ENCODE measurements at places on chromosomes 5 and 9.

- no peak for DNase-seq
Observed at GRCh38 chr5:132363431-132364112, 5.9 kb upstream of the SLC22A5 start.

DNA sequence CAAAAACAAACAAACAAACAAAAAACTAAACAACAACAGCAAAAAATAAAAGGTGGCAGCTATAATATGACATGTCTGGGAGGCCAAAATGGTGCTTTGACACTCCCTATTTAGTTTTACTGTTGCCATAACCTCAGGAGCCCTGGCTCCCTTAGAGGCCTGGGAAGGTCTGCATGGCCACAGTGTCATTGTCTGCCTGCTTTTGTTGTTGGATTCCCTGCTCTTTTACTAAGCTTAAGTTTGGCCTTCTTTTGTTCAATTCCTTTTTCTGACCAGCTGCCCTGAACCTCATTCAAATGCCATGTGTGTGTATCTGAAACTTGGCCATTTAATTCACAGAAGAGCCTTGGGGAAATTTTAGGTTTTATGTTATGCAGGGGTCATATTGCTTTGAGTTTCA is 458.2 kb downstream of the TMEM232 start:
- DNase-seq = no peak

DNA sequence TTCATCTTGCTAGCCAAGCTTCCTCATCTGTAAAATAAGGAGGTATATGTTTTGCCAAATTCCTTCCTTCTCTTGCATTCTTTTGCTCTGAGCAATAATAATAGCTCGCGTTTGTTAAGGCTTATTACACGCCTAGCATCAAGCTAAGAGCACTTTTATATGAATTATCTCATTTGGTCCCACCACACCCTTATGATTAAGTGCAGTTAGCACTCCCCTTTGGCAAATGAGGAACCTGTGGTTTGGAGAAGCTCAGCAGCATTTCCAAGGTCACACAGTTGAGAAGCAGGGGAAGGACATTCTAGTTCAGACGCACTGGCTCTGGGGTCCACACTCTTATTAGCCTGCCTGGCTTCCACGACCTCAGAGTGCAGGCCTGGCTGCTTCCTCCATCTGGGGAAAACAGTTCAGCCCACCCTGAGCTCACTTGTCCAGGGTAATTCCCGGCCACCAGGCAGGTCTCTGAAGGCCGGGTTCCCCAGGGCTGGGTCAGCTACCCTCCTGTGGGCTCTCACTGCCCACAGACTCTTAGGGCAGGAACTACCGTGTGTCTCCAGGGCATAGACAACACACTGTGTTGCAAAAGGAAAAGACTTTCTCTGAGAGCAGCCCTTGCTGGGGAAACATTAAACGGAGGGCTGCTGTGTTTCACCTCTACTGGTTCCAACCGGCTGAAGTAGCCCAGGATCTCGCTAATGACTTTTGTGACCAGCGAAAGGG is 9.9 kb upstream of the FBP1 start:
- no peak for DNase-seq

DNA sequence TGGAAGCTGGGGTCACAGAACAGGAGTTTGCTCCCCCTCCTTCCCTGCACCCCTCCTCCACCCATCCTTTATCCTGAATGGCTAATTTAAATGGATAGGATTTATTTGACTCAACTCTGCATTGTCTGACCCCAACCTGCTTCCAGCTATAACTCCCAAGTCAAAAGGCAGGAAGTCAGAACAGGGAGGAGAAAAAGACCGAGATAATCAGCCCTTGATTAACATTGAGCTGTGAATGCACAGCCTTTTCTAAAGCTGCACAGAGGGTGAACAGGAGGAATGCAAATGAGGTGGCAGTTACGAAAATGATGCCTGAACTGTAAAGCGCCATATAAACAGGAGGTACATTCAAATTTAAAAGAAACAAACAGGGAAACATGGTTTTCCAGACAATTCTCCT is 152.8 kb downstream of the SPOCK1 start:
- no peak for DNase-seq

DNA sequence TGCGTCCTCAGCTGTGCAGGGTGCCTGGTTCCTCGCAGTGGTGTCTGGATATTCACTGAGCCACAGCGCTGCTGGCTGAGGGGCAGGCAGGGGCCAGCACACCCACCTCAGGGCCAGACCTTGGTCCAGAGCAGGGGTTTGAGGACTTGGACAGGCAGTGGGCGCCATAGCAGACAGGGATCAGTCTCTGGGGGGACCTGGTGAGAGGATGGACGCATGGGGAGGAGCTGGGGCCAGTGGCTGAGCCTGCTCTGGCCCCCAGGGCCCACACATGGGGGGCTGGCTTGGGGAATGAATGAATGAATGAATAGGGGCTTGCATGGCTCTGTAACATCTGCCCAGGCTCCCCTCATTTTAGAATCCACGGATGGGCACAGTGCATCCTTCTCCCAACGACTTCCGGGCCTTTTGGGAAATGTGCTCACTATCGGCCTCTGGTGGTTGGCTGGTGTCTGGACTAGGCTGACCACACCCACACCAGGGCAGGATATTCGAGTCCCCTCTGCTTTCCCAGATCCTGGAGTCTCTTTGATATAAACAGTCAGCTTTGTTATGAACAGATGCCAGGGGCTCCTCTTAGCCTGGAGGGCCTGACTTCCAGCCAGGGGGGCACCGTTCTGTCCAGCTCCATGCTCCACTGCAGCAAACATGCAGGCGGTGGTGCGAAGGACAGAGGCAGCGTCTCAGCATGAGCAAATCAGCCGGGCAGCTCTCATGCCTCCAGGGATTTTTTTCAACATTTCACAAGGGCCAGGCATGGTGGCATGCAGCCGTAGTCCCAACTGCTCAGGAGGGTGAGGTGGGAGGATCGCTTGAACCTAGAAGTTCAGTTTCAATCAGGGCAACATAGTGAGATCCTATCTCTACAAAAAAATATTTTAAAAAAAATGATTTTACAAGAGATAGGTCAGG is 62.6 kb downstream of the NEK6 start:
- no peak for DNase-seq

GRCh38 chr5:63145167-63145566 is 566.5 kb downstream of the LRRC70 start:
- DNase-seq = no peak

- DNase-seq = no peak
Observed at GRCh38 chr9:12815888-12816287, 41.1 kb downstream of the LURAP1L start.

- no peak for DNase-seq
Observed at GRCh38 chr9:35728041-35728971, 3.7 kb downstream of the TLN1 start.

DNA sequence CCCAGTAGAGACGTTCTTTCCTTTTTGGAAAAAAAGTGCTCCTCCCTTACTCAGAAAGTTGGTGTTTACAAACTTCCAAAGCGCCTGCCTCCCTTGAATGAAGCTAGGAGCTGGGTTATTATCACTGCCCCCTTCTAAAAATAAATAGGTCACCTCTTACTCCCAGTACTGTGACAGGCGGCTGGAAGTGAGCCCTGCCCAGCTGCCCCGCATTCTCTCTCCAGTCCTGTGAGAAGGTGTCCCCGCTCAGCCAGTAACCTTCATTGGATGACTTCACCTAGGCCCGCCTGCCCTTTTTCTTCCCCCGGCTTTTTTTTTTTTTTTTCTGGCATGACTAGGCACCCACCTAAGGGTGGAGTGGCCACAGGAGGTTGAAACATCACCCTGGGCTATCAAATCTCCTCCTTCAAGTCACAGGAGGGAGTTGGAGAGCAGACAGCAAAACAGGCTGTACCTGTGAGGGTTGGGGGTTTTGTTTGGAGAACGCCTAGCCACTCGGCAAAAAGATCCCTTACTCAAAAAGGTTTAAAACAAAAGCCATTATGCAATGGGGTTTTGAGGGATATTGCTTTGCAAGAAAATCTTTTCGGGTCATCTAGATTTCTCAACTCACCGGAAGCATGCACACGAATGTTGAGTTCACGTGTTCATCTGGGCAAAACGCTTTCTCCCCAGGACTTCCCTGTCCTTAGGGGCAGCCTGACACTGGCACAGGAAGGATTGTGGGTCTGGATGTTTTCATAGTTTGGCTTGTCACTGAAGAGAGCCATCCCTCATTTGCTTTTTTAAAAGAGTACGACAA is 43.3 kb upstream of the ZNF622 start:
- DNase-seq = no peak

GRCh38 chr5:173581408-173582215 is 34.8 kb downstream of the BOD1 start:
- no peak for DNase-seq

GRCh38 chr5:72634444-72634843 is 127.2 kb upstream of the ZNF366 start:
- DNase-seq = no peak

DNA sequence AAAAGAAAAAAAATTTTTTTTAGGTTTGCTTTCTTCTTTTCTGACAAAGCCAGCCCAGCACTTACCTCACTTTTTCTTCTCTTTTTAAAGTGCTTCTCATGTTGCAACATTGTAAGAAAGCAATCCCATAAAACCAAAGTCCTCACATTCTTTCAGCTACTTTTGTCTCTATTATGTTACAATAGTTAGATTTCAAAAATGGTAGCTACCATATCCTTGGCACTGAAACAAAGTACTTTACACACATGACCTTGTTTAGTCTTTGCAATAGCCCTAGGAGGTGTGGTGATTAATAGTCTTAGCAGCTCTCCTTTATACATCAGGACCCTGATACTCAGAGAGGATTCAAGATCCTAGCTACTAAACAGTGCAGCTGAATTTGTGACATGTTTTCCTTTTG is 23.5 kb upstream of the CARTPT start:
- no peak for DNase-seq

- no peak for DNase-seq
Observed at GRCh38 chr5:143629871-143630659, 181.9 kb upstream of the HMHB1 start.

DNA sequence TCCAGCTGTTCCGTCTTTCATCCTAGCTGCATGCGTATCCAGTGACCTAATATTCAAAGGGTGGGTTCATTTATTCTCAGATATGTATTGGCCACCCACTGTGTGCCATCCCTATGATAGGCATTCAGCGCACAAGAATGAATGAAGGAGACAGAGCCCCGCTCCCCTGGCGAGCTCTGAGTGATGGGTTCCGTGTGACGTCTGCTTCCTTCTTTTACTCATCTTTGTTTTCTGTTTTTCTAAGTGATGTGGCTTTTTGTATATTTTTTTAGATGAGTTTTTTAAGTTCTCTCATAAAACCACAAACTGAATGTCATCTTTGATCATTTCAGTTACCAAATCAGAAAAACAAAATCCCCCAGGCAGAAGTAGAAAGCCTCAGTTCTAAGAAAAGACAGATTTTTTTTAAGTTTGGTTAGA is 168.3 kb upstream of the OTULINL start:
- DNase-seq = no peak

- no peak for DNase-seq
Observed at GRCh38 chr9:71079451-71079850, 42.0 kb downstream of the TRPM3 start.

GRCh38 chr9:113499153-113499875 is 35.8 kb downstream of the RGS3 start:
- no peak for DNase-seq

- DNase-seq = no peak
Observed at GRCh38 chr9:69578026-69578425, 94.1 kb downstream of the APBA1 start.

DNA sequence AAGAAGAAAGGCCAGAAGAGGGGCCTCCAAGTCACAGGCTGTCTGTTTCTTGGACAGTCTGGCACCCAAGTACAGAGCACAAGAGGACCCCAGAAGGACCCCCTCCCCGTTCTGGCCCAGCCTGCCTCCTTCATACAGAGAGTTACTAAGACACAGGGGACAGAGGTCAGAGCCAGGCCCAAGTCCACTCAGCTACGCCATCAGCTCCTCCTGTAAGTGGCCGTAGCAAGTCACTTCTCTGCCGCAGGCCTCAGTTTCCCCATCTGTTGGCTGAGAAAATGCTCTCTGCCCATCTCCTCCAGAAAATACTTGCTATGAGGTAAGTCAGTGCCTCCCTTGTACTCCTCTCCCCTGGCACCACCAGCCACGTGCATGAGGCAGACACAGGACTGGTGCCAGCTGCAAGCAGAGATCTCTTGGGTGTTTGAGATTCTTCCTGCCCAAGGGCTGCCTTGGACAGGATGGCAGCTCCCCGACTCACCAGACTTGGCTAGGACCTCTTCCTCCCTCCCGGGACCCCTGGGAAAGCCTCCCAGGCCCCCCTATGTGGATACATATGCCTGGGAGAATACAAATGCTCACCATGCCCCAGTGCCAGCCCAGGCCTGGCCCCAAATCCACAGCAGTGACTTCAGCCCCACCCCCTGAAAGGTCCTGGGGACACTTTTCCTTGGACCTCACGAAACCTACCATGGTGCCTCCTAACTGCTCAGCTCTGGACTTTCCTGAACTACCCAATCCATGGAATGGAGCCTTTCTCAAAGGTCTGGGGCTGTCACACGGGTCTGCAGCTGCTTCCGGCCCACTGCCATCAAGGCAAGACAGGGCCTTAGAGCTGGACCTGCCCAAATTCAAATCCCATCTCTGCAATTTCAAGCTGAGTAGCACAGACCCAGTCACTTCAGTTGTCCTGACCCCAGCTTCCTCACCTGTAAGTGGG is 5.1 kb downstream of the EEIG1 start:
- no peak for DNase-seq

GRCh38 chr5:10838038-10838437 is 77.0 kb upstream of the DAP start:
- DNase-seq = no peak

DNA sequence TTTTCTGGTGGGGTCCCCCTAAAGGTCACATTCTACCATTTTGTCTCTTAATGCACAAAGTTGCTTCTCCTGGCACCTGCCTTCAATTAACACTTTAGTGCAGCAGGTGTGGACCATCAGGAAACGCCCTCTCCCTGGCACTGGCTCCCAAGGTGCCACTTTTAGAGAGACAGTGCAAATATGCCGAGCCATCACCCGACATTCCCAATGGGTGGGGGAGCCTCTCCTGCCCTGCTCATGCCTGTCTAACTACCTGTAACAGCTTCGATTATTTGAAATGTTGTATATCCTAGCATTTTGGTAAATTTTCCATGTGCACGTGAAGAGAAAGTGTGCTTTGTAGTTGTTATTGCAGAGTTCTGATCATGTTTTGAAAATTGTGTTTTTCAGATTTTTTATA is 13.2 kb upstream of the LRRC14B start:
- no peak for DNase-seq

DNA sequence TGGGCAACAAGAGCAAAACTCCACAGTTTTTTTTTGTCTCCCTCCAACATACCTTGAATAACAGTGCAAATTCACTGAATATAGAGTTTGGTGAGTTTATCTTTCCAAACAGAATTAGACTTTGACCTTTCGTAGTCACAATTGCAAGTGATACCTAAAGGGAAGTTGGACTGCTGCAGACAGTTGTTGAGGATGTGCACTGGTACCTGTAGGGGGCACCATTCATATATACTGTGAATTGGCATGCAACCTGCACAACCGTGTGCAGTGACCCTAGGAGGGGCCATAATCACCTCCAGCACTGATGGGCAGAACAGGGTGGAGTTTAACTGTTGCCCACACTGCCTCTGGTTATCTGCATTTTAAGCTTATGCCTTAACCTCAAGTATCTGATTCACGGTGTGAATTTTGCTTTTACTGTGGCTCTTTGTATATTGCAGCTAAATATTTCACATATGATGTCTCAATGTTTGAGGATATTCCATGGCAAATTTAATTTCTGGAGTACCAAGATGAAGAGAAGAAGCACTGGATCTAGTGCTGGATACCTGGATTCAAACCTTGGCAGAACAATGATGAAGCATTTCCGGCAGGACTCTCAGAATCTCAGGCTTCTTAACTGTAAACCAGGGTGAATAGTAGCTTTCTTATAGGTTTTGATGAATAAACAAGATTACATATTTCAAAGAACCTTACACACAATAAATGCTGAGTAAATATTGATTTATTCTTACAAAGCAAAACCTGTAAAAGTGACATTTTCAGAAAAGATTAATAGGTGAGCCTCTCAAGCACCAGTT is 144.3 kb downstream of the ACTBL2 start:
- DNase-seq = no peak
